ENCODE measurements at places on chromosomes 16 and 17. TPM values are rescaled to one million over a fixed set of nuclear protein-coding genes. Genes with fewer than 3 reads are reported as not detected.

DNA sequence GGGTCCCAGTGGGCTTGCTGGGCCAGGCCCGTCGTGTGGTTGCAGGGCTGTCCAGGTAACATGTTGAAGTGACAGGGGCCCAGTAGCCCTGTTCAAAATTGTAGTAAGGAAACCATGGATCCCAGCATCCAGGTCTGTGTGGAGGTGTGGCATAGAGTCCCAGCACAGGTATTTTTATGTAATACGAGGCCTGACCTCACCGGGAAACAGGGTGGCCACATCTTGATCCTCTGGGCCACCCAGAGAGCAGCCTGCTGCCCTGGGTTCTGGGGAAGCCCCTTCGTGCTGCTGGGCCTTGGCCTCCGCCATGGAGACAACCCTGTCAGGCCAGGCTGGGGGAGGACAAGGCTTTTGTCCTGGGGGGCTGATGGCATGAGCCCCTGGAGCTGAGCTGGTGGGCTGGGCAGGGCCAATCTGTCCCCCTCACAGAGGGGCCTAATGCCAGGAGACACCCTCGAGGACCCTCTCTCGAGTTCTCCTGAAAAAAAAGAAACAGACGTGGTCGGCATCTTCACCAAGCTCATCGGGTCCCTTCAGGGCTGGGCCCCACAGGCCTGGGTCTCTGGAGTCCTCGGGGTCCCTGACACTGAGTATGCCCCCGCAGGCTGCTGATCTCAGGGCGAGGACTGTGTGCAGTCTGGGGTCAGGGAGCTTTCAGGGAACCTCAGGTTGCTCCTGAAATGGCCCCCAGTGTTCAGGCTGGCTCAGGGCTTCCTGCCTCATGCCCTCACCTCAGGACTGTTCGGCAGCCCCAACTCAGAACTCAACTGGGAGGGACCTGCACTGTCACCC, 47.8 kb downstream of the TNFRSF13B start:
- H3K27ac ChIP-seq: no peak overlapping the region
- H3K4me3 ChIP-seq: no peak overlapping the region
- no peaks in the 10 kb centered on the region for H3K36me3 ChIP-seq
- no peaks in the 10 kb centered on the region for H3K27me3 ChIP-seq
- no peaks in the 10 kb centered on the region for H3K4me1 ChIP-seq
- no peak for DNase-seq

Gene ABHD15
- 20.2 TPM for total RNA-seq

Gene CCL11
- not detected for total RNA-seq

Gene PRSS33
- total RNA-seq: not detected
